ENCODE measurements at places on chromosomes 1 and 21.

DNA sequence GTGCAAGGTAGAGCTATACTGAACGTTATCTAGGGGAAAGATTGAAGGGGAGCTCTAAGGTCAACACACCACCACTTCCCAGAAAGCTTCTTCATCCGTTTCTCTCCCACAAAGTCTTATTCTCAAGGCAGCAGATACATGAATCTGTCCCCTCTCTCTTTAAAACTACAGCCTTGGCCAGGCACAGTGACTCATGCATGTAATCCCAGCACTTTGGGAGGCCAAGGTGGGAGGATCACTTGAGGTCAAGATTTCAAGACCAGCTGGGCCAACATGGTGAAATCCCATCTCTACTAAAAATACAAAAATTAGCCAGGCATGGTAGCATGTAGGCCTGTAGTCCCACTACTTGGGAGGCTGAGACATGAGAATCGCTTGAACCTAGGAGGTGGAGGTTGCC is 8.1 kb downstream of the CYP4X1 start:
- DNase-seq: no peak

- DNase-seq: no peak
Measured at GRCh38 chr1:151133018-151133806, 13.2 kb downstream of the SEMA6C start.

GRCh38 chr21:45864436-45864835 is 117.1 kb upstream of the COL6A1 start:
- DNase-seq: no peak

DNA sequence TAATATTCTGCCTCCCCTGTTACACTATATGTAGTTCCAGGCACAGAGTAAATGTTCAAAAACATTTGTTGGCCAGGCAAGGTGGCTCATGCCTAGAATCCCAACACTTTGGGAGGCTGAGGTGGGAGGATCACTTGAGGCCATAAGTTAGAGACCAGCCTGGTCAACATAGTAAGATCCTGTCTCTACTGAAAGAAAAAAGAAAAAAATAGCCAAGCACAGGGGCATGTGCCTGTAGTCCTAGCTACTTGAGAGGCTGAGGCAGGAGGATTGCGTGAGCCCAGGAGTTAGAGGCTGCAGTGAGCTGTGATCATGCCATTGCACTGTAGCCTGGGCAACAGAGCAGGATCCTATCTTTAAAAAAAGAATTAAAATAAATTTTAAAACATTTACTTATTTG is 57.6 kb upstream of the SIM2 start:
- DNase-seq: no peak

DNA sequence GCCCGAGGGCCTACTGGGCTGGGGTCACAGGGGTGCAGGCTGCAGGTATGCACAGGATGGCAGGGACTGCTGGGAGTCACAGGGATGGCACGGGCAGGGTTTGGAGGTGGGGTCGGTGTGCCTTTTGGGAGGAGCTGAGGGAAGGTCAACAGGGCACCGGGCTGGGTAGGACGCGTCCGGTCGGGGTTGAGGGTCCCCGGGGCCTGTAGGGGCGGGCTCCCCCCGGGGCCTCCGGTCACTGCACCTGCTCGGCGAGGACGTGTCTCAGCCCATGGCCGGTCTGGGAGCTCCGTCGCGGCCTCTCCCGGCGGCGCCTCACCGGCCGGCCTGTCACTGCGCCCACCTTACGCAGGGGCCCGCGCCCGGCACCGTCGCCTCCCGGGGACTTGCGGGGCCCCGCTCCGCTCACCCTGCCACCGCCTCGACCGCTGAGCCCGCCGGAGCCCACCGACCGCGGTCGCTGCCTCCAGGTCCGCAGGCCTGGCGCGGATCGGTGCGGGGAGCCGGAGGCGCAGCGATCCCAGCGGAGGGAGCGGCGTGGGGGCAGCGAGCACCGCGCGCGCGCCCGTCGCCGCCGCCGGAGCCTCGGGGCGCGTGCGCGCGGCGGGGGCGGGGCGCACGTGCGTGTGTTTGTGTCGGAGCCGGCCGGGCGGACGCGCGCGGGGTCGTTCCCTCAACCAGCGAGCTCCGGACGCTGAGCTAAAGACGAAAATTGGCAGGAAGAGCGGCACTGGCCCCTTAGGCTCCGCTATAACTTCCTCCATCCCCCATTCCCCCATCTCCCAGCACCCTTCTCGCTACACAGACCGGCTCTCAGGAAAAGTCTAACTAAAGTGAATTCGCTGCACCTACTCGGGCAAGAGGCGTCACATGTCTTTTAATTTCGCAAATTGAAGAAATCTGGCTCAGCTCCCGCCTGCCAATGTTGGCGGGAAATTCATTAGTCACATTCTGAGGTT is at the start of gene AMIGO1:
Gene AMIGO1, minus strand, starts transcription at position 552 of the 959 bp plus-strand sequence. CDS start 815 bp downstream, outside the sequence.
- peak; percentile 65 for DNase-seq

- no peak for DNase-seq
Measured at GRCh38 chr1:23514111-23514679, 16.8 kb downstream of the E2F2 start.

DNA sequence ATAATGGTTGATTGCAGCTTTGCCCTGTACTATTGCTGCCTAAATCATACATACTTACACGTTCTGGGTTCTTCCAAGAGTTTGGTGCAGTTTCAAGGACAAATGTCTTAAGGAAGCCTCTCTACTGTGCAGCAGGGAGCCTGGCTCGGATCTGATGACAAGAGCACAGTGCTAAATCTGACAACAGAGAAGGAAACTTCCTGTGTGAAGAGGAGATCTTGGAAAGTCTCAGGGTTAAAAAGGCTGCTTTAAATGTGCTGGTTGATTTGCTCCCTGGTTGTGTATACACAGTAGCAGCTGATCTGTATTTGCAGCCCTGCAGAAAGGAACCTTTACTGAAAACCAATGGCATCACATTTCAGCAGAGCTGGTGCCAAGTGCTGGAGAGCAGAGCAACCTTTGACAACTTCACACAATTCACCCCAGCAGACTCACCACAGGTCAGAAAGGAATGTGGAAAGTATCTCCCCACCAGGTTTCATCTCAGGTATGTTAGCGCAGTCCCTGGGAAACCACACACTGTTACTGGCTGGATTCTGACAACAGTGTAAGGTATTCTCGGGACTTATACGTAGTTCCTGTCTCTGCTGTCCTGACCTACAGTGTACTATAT is 355.0 kb upstream of the ESRRG start:
- no peak for DNase-seq

GRCh38 chr1:81801651-81802456 is 1.1 kb downstream of the ADGRL2 start:
- DNase-seq: peak; percentile 63

DNA sequence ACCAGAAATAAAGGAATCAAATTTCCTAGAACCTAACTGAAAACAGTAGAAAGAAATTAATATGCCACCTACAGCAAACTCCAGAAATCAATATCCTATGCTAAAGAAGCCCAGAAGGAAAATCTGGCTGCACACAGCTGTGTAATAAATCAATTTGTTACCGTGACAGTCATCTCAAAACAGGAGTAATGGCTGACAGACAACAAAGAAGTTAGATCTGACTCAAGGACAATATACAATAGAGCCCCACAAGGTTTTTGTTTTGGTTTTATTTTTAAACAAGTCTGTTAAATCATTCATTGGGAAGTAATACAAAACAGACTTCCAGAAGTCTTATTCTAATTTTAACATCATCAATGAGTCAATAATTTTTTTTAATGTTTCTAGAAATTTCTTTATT is 168.4 kb downstream of the RERE start:
- DNase-seq: peak; percentile 9

DNA sequence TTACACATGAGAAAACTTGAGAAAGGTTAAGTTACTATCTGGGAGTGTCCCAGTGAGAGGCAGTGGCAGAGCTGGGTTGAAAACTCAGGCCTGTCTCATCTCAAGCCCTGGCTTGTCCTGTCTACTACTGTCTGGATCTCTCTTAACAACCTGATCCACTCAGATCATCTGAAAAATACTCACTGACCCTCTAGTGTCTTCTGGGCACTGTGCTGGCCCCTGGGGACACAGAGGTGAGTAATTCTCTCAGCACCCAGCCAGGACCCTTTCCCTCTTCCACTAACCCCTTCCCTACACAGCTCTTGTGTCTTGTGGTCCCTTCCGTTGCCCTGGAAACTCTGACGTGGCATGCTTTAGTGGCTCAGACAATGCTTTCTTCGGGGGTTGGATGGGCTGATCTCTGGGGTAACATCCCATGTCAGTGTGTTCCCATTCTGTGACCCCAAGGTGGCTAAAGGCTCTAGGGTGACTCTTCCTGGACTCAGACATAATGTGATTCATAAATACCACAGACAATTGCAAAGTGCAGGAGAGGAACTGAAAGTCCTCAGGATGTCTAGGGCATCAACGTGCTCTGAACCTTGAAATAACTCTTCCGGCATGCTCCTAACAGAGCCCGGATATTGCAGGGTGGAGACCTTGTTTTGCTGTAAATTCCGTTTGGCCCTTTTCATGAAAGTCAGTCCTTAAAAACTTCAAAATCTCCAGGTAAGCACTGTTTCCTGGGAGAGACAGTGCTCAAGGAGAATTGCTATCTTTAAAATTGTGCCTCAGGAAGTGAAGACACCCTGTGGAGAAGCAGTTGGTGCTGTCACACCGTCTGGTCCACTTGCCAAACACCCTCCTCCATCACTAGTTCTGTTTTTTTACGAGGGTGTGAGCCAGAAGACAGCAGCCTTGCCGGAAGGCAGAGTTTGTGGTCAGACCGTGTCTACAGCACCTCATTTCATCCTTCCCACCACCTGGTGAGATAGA is 4.0 kb downstream of the SHISAL2A start:
- no peak for DNase-seq

- DNase-seq: no peak
Measured at GRCh38 chr1:165463978-165464377, 19.1 kb upstream of the RXRG start.

DNA sequence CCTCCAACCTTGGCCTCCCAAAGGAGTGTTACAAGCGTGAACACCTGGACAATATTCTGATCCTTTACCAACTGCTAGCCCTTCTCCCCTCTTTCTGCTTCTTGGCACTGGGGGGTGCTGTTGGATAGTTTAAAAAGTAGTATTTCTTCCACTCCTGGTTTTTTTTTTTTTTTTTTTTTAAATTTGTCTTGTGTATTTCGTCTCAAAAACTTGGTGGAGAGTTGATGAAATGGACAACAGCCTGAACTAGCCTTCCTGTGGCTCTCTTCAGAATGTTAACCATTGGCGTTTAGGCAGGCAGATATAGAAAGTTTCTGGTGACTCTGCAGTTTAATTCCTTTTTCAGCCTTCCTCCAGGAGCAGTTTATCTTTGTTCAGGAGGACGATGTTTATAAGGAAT is 69.7 kb upstream of the USP24 start:
- DNase-seq: peak; percentile 46

DNA sequence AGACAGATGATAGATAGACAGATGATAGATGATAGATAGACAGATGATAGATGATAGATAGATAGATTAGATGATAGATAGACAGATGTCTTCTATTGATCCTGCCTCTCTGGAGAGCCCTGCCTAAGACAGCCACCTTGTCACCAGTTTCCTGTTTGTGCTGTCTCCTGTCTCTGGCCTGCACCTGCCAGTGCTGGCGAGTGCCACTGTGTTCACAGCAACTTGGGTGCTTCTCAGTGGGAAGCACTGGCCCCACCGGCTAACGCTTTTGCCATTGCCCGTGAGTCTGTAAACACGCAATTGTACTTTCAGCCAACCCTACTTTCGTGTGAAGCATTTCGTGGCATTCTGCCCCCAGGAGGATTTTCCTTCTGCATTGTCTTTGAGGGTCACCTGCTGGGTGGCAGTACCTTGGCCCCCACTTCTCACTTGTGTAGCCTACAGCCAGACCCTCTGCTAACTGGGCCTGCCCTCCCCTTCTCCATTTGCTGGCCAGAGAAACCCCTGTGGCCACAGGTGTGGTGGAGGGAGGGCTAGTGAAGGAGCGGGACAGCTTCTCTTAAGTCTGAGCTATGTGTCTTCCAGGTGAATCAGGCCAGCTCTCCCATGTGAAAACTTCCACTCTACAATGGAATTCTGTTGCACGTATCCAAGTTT is 23.4 kb upstream of the PDE9A start:
- no peak for DNase-seq

- no peak for DNase-seq
Measured at GRCh38 chr1:115006191-115006590, 23.4 kb upstream of the TSHB start.

DNA sequence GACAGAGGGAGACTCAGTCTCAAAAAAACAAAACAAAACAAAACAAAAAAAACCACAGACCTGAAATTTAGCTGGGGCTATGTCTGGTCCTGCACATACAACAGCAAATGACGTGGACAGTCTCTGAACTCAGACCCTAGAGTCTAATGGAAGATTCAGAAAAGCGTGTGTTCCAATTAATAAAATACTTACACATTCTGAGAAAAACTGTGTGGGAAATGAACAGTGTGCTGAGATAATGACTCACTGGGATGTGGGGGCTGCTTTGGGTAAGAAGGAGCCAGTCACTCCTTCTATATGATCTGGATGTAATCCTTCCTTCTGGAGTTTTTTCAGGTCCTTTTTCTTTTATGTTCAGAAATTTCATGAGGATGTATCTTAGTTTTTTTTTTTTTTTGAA is 29.4 kb downstream of the CLDN14 start:
- DNase-seq: no peak

GRCh38 chr1:9278116-9278515 is 14.6 kb upstream of the SPSB1 start:
- no peak for DNase-seq

DNA sequence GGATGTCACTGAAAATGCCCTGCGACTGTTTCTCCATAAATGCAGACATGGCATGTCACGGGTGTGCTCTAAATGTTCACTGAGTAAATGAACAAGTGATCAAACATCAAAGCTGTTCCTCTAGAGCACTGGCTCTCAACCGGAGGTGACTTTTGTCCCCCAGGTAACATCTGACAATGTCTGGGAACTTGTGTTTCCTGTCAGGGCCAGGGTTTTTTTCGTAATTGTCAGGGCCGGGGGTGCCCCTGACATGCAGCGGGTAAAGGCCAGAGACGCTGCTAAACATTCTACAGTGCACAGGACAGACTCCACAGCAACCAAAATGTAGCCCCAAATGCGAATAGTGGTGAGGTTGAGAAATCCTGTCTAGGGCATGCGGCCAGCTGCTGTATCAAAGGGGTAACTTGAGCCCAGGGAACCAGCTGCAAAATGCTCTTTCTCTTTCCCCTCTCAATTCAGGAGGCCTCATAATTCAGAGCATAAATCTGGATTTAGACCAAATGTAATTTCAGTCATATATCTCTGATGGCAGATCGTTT is 2.0 kb downstream of the ALDH4A1 start:
- DNase-seq: no peak

GRCh38 chr1:84272401-84272800 is 29.1 kb upstream of the SAMD13 start:
- DNase-seq: peak; percentile 64
